ENCODE measurements at places on chromosomes 6 and 20.

DNA sequence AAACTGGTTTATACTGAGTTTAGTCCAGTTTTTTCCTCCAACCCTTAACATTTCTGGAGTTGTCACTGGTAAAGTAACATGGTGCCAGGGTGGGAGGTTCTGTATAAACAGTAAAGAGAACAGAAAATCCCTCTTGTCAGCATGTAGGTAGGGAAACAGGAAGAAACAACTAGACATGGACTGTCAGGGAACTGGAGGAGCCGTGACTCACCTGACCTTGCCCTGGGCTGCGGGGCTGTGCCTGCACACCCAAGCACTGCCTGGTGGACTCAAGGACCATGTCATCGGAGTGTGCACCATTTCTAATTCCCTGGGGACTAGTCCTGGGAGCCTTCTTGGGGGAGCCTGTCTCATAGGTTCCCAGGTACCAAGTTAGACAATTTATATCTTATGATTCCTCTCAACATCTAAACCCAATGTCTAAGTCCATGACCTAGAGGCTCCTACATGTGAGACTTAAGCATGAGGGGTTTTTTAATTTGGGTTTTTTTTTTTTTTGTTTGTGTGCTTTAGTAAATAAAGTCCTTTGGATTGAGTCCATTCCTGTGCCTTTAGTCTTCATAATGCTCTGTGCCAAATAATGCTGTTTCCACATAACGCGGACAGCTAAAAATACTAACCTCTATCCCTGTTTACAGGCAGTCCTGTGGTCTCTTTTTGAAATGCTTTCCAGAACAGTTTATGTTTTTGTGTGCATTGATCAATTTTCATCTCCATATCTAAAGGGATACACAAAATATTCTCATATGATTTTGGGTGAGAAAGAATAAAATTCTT, 136.9 kb upstream of the SUPT3H start:
- DNase-seq = no peak

DNA sequence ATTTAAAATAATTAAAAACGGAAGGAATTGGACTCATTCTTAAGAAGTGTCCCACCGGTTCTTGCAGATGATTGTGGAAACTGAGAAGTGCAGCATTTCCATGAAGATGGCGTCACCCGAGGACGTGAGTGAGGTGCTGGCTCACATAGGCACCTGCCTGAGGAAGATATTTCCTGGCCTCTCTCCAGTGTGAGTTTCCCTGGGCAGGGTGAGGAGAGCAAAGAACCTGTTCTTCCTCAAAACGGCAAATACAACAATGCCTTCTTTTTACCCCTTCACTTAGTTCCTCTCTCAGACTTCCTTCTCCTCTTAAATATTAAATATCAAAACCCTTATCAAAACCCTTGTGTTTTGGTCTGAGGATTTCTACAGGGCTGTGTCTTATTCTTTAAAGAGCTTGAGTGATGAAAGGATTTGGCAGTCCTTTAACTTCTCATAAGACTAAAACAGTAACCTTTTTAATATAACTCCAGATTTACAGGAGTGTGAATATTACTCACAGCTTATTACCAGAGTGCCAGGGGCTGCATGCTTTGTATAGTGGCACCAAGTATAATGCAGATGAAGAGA, 156.3 kb downstream of the CARMIL1 start:
- no peak for DNase-seq

DNA sequence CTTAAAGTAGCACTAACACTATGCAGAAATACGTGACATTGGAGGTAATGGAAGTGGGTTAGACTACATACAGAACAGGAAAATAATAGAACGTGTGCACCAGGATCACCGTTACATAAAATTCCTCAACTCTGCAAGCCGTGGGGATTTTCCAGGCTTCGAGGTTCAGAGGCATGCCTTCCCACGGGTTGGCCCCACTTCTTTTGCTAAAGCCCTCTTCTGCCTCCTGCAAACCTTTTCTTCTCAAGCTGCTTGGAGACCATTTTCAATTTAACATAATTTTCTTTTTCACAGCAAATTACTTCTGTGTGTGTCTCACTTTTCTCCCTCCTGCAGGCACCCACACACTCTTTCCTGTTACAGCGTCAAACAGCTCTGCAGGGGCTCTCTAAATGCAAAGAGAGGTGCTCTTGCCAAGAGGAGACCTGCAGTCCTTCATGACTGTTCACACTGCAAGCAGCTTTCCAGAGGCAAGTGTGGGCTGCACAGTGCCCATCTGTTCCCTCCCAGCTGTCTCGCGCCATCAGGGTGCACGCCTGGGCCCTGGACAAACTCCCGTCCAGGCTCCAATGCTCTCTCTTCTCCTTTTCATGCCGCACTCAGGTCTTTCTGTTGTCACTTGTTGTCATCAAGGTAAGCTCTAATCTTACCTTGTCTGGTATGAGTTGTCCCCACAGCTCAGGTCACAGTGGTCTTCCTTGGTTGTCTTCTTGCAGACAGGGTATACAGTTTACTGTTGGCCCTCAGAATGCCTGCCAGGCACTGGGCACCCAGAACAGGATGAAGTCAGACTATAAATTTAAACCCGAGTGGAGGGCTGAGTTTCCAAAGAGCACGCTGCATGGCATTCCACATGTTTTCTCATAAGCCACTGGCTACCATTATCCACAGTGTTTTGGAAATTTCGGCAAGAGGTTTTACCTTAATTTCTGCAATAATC, 164.8 kb upstream of the GGTLC1 start:
- DNase-seq = no peak

DNA sequence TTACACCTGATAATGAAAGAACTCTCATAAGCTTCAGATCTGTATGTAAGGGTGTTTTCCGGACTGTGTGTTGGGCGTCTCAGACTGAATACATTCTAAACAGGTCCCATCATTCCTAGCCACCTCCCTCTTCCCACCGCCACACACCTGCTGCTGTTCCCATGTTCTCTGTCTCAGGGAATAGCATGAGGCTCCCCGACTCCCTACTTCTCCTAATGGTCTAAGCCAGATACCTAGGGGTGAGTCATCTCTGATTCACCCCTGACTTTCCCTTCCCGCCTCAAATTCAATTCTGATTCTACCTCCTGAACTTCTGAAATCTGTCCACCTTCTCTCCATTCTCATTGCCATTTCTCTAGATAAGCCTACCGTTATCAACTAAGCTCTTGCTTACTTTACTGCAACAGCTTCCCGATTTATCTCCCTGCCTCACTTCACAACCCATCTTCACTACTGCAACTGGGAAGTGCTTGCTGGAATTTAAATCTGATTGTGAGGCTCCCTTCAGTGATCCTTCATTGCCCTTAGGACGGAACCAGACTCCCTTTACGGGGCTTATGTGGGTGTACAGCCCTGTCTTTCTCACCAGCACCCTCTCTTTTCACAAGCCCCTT, 1.6 kb downstream of the TMEM14A start:
- DNase-seq = peak; percentile 83

DNA sequence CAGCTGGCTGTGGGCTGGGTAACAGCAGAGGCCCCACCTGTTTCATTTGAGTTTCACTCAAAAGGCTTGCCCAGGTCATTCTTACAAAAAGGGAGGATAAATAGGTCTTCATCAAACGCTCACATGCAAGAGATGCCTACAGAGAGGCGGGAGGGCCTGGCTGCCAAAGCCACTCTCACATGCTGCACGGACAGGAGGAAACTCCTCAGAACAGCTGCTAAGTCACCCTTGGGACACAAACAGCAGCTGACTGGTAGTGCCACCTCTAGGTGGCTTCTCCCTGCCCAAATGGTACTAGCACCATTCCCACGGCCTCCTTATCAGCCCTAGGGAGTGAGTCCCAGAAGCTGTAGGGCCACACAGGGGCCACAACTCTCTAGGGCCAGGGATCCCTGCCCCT, 23.8 kb downstream of the SLC22A23 start:
- no peak for DNase-seq

All from body of pancreas (tissue), 4 donors.